Body of pancreas (tissue), 4 donors: ENCODE measurements at places on chromosomes 2 and 18.

GRCh38 chr2:63850204-63850571, 8.5 kb downstream of the UGP2 start:
- no peak for DNase-seq

GRCh38 chr2:171018522-171018921, 89.5 kb downstream of the GORASP2 start:
- DNase-seq = no peak

- DNase-seq = peak; percentile 23
These were observed at the start of gene FRZB for GRCh38 chr2:182866461-182867406. Gene FRZB (minus strand): TSS chr2:182866637. CDS start chr2:182866552, 85 bp downstream.

GRCh38 chr2:14363137-14363536, 269.4 kb upstream of the LRATD1 start:
- no peak for DNase-seq
